Thymus (tissue), 14 donors: ENCODE measurements at places on chromosomes 7 and 10. TPM values are rescaled to one million over a fixed set of nuclear protein-coding genes. Genes with fewer than 3 reads are reported as not detected.
A peak's percentile ranks its signal among the peaks of the same experiment; 100 is the strongest.

The KMT2C gene
- 26.2 TPM for total RNA-seq

The NKX2-3 gene
- total RNA-seq = 0.05 TPM

The ERCC6 gene
- total RNA-seq = 8.4 TPM

- no peaks in the 10 kb centered on the region for H3K36me3 ChIP-seq
- no peaks in the 10 kb centered on the region for H3K27me3 ChIP-seq
- no peak overlapping the region for H3K4me3 ChIP-seq
- H3K27ac ChIP-seq = no peak overlapping the region
- no peak for DNase-seq
Measured at GRCh38 chr10:20953120-20953519, 56.0 kb upstream of the NEBL start.

- DNase-seq = no peak
- H3K4me3 ChIP-seq = no peak overlapping the region
- no peaks in the 10 kb centered on the region for H3K36me3 ChIP-seq
Measured at GRCh38 chr7:54678763-54679489, 80.1 kb downstream of the SEC61G start.

The SORBS1 gene
- 1.9 TPM for total RNA-seq

GRCh38 chr10:113644185-113645120 lies 19.4 kb downstream of the NRAP start:
- DNase-seq = no peak
- H3K27ac ChIP-seq = no peak overlapping the region
- H3K36me3 ChIP-seq = no peaks in the 10 kb centered on the region

- H3K27ac ChIP-seq = no peak overlapping the region
- DNase-seq = no peak
- peaks cover 87% of the 10 kb centered on the region for H3K27me3 ChIP-seq
- H3K36me3 ChIP-seq = no peaks in the 10 kb centered on the region
- H3K4me1 ChIP-seq = peaks cover 12% of the 10 kb centered on the region
- no peak overlapping the region for H3K4me3 ChIP-seq
Measured at GRCh38 chr7:128164061-128164954, 76.8 kb upstream of the LEP start.

DNA sequence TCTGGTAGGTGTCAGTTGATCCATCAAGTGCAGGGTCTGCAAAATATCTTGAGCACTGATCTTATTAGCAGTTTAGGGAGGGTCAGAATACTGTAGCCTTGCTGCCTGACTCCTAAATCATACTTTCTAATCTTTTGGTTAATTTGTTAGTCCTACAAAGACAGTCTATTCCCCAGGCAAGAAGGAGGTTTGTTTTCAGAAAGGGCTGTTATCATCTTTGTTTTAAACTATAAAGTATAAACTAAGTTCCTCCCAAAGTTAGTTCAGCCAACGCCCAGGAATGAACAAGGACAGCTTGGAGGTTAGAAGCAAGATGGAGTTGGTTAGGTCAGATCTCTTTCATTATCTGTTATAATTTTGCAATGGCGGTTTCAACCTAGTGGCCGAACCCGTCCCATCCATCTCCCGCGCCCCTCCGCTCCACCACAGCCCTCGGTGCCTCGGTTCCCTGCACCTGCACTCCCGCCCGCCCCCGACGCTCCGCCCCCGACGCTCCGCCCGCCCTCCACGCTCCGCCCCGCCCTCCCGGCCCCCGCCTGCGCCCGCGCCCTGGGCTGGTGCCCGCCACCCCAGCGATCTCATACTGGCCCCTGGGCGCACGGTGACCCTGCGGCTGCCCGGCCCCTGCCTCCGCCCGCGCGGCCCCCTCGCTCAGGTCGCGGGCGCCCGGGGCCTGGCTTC lies at the start of gene ADCK2:
TSS of gene ADCK2 (plus strand) at position 564 of the 681 bp plus-strand sequence. CDS start 386 bp downstream, outside the sequence.
- DNase-seq = peak; percentile 60
- peaks cover 22% of the 10 kb centered on the region for H3K4me1 ChIP-seq
- peak within 1 kb of the TSS; percentile 88 for H3K4me3 ChIP-seq
- peak within 1 kb of the TSS; percentile 88 for H3K27ac ChIP-seq
- no peaks in the 10 kb centered on the region for H3K27me3 ChIP-seq

GRCh38 chr10:57964351-57964750 lies 303.3 kb downstream of the IPMK start:
- H3K4me3 ChIP-seq = no peak overlapping the region
- no peak overlapping the region for H3K27ac ChIP-seq
- DNase-seq = no peak
- H3K27me3 ChIP-seq = no peaks in the 10 kb centered on the region
- H3K4me1 ChIP-seq = no peaks in the 10 kb centered on the region

The KEL gene
- total RNA-seq = 2.7 TPM

GRCh38 chr10:119818889-119819270 lies 53.8 kb downstream of the MCMBP start:
- no peak for DNase-seq
- no peaks in the 10 kb centered on the region for H3K27me3 ChIP-seq
- H3K4me3 ChIP-seq = peak overlapping the region; percentile 35
- peaks cover 16% of the 10 kb centered on the region for H3K4me1 ChIP-seq
- peaks cover 14% of the 10 kb centered on the region for H3K36me3 ChIP-seq

The HABP2 gene
- total RNA-seq = 0.19 TPM

DNA sequence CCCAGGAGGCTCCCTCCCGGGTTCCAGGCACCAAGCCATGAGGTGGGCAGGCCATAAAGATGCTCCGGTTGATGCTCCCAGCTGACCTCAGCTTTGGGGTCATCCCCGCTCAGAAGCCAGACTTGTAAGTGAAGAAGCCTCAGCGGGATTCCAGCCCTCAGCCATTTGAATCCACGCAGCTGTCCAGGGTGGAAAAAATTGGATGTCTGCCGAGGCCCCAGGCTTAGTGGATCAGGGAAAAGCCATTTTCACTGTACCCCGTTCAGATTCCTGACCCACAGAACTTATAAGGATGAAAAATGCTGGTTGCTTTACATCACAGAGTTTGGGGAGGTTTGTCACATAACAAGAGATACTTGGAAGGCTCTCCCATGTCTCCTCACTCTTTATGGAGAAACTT lies 49.2 kb upstream of the CPN1 start:
- no peak overlapping the region for H3K27ac ChIP-seq
- H3K4me3 ChIP-seq = no peak overlapping the region
- no peaks in the 10 kb centered on the region for H3K27me3 ChIP-seq
- no peaks in the 10 kb centered on the region for H3K36me3 ChIP-seq

DNA sequence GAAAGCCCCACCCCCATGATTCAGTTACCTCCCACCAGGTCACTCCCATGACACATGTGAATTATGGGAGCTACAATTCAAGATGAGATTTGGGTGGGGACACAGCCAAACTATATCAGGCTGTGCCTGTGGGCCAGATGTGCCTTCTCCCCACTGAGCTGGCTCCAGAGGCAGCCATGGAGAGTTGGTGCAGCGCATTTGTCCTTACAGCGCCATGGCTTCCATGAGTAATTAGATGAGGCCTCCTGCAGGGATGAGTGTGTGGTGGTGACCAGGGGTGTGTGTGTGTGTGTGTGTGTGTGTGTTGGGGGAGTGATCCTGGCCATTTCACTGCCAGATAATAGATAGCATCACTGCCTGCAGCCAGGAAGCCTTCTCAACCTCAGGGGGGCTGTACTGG lies 94.6 kb downstream of the FANK1 start:
- H3K27ac ChIP-seq = no peak overlapping the region
- H3K4me1 ChIP-seq = no peaks in the 10 kb centered on the region
- no peak for DNase-seq
- no peaks in the 10 kb centered on the region for H3K27me3 ChIP-seq

DNA sequence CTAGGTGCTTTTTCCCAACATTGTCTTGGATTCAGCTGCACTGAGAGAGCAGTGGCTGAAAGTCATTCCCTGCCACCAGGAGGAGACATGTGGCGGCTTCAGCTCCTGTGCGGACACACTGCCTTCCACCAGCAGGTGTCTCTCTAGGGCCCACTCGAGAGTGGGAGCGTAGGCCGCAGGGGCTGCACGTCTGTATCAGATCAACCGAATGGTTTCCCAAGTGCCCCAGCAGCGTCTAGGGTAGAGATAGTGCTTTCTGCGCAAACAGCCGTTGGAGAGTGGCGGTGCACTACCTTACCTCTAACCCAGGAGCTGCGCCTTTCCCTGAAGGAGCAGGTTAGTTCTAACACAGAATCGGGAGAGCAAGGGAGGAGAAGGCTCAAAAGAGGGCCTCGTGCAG lies 31.7 kb downstream of the PAPOLB start:
- H3K27me3 ChIP-seq = no peaks in the 10 kb centered on the region
- H3K36me3 ChIP-seq = no peaks in the 10 kb centered on the region
- H3K27ac ChIP-seq = no peak overlapping the region
- peak; percentile 78 for DNase-seq
